Hematopoietic multipotent progenitor cell treated with erythropoietin and hydrocortisone succinate and interleukin-3 and kit ligand, for 4 days (in vitro differentiated cells): ENCODE measurements at places on chromosomes 4 and X.
A peak's percentile ranks its signal among the peaks of the same experiment; 100 is the strongest.

- DNase-seq = no peak
Measured at GRCh38 chr4:65805936-65806335, 135.6 kb upstream of the EPHA5 start.

DNA sequence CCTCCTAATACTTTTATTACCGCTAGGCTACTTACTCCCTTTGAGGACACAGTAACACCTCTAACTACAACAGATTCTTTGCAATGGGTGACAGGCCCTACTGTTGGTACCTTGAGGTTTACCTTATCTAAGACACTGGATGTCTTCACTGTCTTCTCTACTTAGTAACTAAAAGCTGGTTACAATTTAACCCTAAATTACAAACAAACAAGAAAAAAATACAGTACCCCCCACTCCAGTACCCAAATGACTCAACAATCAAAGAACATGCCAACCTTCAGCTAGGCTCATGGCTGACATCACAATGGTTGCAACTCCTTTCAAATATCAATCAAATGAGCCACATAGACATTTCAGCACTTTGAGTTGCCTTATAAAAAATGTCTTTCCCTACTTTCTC lies 198.0 kb downstream of the GUCY2F start:
- no peak for DNase-seq

DNA sequence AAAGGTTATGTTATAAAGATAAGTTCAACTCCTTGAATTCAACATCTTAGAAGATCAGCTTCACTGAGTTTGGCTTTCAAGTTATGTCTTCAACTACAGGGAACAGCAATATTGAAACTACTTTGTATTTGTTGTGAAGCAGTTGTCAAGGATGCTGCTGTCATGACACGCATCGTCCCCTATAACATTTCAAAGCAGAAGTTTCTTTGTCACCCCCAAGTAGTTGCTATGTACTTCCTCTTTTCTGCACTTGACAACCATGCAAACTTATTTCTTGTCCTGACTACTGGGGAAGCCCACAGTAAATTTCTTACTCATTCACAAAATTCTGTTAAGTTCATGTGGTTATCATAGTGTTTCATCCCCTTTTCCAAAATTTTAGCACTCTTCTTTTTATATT lies 14.3 kb downstream of the ANTXR2 start:
- peak; percentile 94 for DNase-seq

- no peak for DNase-seq
Measured at GRCh38 chr4:61532336-61533000, 332.3 kb downstream of the ADGRL3 start.

- DNase-seq = no peak
Measured at GRCh38 chr4:13236485-13236884, 247.7 kb downstream of the RAB28 start.

GRCh38 chrX:123153846-123154335 lies 30.2 kb upstream of the GRIA3 start:
- DNase-seq = no peak

- no peak for DNase-seq
Measured at GRCh38 chrX:105608745-105609144, 213.6 kb upstream of the NRK start.

- peak; percentile 51 for DNase-seq
Measured at GRCh38 chr4:7043284-7044136, at the start of gene TADA2B. TSS of gene TADA2B (plus strand) at chr4:7043372. CDS start at chr4:7043580, 208 bp downstream.

DNA sequence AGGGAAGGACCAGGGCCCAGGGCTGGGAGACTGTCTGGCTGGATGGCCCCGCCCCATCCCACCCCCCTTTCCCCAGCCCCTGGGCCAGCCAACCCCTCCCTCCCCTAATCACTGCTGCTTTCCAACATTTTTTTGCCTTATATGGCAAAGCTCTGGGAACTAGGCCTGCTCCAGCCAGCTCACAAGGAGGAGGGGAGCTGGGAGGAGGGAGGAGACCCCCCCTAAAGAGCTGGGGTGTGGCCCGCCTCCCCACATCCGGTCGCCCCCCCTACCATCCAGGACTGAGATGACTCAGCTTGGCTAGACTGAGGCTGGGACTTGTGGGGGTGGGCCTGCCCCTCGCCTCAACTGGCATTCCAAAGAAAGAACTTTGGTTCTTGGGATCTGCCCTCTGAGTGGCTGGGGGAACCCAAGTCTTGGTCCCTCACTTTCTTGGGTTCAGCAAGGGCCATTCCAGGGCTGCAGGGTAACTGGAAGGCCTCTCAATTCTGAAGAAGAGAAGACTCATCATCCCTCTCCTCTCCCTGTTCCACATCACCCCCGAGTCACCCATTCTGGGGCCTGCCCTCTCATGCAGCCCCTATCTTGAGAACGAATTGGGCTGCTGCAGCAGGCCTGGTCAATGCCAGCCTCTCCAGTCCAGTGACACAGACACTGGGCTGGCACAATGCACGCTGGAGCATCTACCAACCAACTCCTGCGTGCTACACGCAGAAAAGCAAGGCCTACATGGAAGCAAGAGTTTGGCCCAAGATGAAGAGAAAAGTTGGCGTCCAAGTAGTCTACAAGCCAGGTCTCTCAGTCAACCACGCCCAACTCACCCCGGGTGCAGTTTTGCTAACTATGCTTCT lies 4.8 kb downstream of the FLNA start:
- DNase-seq = peak; percentile 88

GRCh38 chr4:89753601-89754066 lies 83.3 kb downstream of the SNCA start:
- no peak for DNase-seq

GRCh38 chr4:98199247-98199646 lies 56.0 kb upstream of the STPG2 start:
- DNase-seq = no peak

GRCh38 chr4:140497747-140498636 lies at the start of gene MGAT4D:
TSS of gene MGAT4D (minus strand) at chr4:140498293. CDS start at chr4:140498222, 71 bp downstream.
- DNase-seq = peak; percentile 19

- peak; percentile 44 for DNase-seq
Measured at GRCh38 chr4:109134921-109135320, 167.5 kb downstream of the COL25A1 start.

DNA sequence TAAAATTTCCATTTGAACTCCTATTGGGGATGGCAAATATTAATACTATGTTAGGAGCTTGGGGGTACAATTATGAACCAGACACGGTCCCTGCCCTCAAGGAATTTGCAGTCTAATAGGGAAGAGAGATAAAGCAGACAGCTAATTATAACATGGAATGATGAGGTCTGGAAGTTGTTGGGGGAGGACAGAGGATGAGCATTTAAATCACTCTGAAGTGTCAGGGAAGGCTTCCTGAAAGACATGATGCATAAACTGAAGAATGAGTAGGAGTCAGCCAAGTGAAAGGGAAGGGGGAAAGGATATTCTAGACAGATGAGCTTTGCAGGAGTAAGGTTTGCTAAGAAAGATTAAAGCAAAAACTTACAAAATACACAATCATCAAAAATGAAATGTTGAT lies 15.9 kb downstream of the PLAC1 start:
- DNase-seq = no peak

GRCh38 chrX:130174045-130174704 lies 2.4 kb downstream of the RAB33A start:
- peak; percentile 50 for DNase-seq

- no peak for DNase-seq
Measured at GRCh38 chr4:40367451-40367850, 32.3 kb downstream of the CHRNA9 start.

GRCh38 chrX:154083126-154083517 lies 14.4 kb downstream of the MECP2 start:
- no peak for DNase-seq
